ENCODE measurements at places on chromosomes 4 and X.

GRCh38 chrX:63424063-63424462 is 72.9 kb upstream of the SPIN4 start:
- DNase-seq: no peak

DNA sequence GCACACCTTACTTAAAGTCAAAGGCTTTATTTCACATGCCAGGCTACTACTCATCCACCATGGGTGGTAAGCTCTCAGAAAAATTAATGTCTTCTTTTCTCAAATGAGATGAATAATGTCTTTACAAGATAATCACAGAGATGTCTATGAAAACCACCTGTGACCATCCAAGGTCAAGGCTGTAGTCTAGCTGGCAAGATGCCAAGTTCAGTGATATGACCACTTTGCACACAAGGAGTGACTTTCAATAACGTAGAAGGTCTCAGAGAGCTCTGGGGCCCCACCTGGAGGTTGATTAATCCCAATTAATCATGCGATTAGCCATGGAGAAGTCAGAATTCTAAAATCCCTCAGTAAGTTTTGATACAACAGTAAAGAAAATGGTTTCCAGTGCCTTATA is 20.5 kb downstream of the ANOS1 start:
- DNase-seq: no peak

DNA sequence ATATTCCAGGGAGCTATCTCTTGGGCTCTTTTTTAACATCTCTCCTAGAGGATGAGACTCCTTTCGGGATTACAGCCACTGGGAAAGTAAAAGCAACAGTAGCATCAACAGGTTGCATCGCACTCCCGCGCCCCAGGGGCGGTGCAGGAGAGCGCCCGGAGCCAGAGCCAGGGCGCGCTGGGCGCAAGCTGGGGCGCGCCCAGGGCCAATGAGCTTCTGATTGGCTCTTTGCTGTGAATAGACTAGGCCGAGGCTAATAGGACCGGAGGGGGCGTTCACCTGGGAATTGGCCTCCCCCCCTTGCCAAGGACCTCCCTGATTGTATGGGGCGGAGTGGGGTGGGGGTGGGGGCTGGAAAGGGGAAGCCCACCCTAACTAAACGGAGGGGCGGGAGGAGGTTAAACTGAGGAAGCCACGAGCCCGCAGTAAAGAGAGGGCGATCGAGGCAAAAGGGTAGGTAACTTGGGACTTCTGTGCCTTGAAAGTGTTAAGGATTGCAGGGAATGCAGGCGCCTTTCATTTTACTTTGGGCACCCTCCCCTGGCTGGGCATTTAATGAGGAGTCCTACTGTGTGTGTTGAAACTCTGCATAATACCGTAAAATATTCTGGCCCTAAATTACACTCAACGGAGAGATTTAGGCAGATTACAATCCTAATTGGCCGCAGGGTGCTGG is 1.1 kb upstream of the ATOH1 start:
- peak; percentile 58 for DNase-seq

- DNase-seq: no peak
Observed at GRCh38 chr4:15489551-15489950, 19.9 kb downstream of the CC2D2A start.

- no peak for DNase-seq
Observed at GRCh38 chr4:99645036-99645435, 12.6 kb downstream of the C4orf54 start.

- peak; percentile 64 for DNase-seq
Observed at GRCh38 chr4:64158648-64159326, 250.5 kb downstream of the TECRL start.

GRCh38 chr4:15738877-15739276 is 36.0 kb downstream of the BST1 start:
- no peak for DNase-seq

DNA sequence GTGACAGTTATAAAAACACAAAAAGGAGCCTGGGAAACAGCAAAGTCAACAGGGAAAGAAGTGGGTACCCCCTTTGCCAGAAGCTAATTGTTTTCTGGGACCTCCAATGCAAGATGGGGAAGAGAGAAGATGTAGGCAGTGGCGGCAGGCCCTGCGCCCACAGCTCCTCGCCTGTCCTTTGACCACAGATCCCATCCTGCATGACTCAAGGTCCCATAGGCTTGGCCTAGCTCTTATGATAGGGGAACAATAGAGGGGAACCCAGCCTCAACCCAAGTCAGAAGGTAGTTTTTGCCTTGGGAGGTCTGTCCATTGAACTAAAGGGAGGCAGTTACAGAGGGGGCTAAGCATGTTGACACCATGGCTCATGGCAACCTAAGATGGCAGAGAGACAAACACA is 14.2 kb downstream of the ZMYM3 start:
- DNase-seq: no peak

- DNase-seq: no peak
Observed at GRCh38 chr4:10816571-10816970, 132.0 kb upstream of the CLNK start.

GRCh38 chr4:176309046-176309445 is 10.7 kb upstream of the SPCS3 start:
- DNase-seq: no peak

GRCh38 chr4:129403848-129404247 is 307.9 kb downstream of the C4orf33 start:
- no peak for DNase-seq

GRCh38 chrX:142671036-142671435 is 354.7 kb upstream of the SPANXN4 start:
- DNase-seq: no peak

- no peak for DNase-seq
Observed at GRCh38 chr4:85681221-85681657, 206.3 kb downstream of the ARHGAP24 start.

GRCh38 chr4:139576219-139576618 is 20.2 kb upstream of the SETD7 start:
- DNase-seq: peak; percentile 73

DNA sequence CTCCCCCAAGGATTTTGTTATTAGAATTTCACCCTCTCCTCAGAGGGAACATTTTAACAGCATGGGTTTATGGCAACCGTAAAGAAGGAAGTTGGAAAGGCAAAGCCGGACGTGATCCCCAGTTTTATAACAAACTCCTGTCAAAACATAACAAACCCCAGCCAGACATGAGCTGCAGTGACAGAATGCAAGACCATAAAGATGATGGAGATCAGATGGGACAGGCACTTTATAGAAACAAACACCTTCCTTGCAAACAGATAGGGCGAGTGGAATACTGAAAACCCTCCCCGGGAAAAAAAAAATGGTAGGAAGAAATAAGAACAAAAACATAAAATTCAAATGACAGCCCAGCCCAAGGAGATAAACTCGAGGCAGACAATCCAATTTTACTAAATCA is 281.4 kb downstream of the LDB2 start:
- no peak for DNase-seq

GRCh38 chr4:16027626-16028025 is 56.2 kb downstream of the PROM1 start:
- no peak for DNase-seq

- no peak for DNase-seq
Observed at GRCh38 chr4:26719954-26720552, 136.2 kb downstream of the TBC1D19 start.
